ENCODE measurements at places on chromosomes 3 and 15.
A peak's percentile ranks its signal among the peaks of the same experiment; 100 is the strongest.

DNA sequence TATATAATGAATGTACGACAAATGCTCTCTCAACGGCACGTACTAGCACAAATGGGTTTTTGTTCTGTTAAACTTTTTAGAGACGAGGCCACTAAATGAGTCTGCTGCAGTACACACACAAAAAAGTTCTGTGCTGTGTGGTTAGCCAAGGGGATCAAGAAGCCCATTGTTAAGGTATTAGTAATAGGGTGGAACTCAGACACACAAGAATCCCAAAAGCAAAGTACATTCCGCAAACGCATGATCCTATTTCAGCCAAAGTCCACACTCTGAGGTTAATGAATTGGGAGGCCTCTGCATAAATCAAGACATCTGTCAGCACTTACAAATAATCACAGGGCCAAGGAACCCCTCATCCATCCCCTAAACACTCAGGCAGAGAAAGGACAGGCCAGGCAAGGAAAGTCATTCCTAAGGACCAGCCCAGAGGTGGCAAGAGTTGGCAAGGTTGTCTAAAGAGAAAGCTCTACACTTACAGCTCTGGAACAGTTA is 12.1 kb downstream of the OSBPL10 start:
- DNase-seq = no peak

DNA sequence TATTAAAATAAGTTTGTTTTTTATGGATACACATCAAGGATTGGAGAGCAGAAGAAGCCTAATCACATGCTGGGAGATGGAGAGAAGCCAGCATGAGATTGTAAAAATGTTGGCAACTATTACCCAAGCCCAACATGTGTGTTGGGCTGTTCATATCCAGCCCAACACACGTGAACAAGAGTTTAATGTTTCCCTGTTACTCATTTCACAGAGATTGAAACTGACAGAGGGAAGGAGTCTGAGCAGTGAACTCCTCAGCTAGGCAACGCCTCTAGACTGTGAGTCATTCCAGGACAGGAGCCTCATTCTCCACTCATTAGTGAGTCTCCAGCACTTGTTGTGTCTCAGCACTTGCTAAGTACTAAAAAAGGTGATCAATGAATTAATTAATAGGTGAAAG is 43.2 kb upstream of the CMSS1 start:
- DNase-seq = no peak

DNA sequence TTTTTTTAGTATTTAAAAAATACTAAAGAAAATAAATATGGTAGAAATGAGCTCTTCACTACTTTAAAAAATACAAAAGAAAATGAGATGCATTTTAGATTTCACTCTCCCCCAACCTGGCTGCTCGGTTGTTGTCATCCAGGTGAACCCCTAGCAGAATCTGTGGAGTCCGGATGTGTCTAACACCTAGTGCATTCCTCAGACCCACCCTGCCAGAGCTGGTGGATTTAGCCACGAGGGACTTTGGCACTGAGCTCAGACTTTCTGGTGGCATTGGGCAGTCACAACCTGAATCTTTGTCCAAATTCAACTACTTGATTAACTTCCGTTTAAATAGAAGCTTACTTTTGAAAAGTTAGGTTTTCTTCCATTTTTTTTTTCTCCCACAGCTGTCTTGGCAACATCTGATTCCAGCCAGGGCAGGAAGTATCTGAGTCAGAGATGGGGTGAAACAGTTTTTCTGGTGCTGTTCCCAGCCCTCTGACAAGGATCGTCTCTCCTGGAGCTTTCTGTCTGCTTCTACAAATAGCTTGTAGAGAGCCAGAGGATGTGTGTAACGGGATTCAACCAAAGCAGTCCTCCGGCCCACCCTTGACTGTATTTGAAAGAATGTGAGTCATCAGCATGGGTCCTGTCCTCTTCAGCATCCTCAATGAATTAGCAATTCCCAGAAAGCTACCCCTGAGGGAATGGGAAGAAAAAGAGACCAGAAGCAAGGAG is 301.8 kb upstream of the MCTP2 start:
- DNase-seq = no peak

DNA sequence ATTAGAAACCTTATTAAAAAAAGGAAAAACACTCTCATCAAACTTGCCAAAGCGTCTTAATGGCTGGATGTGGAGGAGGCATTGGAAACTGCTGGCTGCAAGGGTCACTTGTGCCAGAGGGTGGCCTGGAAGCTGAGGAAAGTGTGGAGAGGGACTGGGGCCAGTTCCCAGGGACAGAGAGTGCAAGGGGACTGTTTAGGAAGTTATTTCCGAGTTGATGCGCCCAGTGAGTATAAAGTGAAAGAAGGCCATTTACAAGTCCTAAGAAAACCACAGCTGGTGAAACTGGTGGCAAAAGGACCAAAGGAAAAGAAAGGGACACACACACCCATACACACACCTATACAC is 7.2 kb upstream of the KCTD6 start:
- no peak for DNase-seq

DNA sequence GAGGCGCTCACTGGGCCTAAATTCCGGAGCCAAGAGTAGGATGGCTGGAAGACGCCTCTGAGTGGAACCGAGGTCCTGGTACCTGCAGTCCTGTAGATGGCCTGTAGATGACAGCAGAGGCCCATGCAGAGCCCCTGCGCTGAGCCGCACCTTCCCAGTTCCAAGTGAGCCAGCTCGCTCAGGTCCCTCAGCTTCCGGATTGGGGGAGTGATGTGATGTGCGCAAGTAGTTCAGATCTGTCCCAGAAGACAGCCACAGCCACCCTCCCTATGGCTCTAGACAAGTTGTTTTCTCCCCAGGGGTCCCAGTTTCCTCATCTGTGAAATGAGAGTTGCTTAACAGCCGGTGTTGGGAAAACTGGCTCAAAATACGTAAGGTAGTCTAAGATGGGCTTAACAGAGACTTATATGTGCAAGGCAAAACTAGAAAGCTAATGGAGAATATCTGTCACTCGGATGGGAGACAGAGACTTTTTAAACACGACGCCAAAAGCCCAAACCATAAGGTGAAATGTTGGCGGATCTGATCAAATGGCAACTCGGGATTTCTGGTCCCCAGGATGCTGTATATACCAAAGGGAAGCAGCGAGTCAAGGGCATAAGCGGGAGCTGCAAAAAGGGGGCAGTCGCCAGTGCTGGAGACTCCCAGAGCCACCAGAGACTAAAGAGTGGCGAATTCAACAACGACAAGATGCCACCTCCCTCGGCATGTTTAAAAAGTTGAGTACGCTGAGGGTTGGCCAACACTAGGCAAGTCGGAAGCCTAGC is 765 bp upstream of the MAPKAPK3 start:
- DNase-seq = peak; percentile 53

GRCh38 chr3:13332158-13332557 is 88.0 kb downstream of the NUP210 start:
- peak; percentile 51 for DNase-seq
